ENCODE measurements at places on chromosomes 7 and 10.

- peak; percentile 68 for DNase-seq
These were observed 19.0 kb upstream of the ANKRD2 start for GRCh38 chr10:97553575-97554031.

DNA sequence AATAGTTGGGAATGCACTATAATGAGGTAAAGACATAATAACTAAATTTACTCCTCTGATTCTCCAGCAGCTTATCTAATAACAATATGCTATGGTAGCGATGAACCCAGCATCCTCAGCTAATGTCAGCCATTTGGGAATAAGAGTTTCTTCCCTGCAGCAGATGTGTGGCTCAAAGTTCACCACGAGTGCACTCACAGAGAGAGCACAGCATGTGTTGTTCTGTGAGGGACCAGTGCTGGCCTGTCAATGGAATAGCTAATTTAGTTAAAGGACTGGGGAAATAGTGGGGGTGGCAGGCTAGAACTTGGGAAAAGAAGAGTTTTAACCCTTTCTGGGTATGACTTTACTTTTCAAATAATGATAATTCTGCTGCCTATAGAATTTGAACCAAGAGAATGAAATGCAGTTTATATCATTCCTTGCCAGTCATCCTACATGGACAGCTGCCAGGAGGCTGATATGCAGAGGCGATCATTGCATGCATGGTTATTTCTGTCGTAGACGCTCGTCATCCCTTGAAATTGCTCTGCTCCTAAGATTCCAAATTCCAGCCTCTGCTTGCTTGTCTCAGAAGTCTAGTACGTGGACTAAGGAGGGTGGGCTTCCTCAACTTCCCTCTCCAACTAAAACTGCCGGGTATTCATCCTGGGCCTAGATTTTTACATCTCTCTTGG is 355.6 kb downstream of the RNLS start:
- no peak for DNase-seq

GRCh38 chr7:126750207-126750911 is 502.4 kb downstream of the GRM8 start:
- no peak for DNase-seq

DNA sequence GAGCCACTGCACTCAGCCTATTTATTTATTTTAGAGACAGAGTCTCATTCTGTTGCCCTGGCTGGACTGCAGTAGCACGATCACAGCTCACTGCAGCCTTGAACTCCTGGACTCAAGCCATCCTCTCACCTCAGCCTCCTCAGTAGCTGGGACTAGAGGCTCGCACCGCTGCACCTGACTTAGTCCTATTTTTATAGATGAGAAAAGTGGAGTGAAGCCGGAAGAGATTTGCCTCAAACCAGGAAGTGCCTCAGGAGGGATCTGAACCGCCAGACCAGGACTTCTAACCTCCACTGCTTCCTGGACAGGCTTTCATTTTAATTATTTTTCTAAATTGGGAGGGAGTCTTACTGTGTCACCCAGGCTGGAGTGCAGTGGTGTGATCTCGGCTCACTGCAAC is 17.5 kb upstream of the CLIP2 start:
- no peak for DNase-seq
